ENCODE measurements at places on chromosomes 1 and 21.

DNA sequence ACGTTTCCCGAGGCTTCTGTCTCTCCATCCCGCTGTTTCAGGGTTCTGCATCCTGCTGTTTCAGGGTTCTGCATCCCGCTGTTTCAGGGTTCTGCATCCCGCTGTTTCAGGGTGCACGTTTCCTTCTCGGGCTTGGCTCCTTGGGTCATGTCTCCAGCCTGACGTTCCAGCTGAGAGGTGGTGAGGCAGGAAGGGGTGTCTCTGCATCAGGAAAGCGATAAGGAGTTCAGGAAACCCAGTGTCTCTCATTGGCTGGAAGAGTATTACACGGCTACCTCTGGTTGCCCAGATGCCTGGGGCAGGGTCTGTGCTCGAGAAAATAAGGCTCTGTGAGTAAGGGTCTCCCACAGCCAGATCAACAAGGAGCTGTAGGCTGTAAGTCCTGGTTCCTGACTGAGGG is 21.1 kb downstream of the ADARB1 start:
- DNase-seq = no peak

DNA sequence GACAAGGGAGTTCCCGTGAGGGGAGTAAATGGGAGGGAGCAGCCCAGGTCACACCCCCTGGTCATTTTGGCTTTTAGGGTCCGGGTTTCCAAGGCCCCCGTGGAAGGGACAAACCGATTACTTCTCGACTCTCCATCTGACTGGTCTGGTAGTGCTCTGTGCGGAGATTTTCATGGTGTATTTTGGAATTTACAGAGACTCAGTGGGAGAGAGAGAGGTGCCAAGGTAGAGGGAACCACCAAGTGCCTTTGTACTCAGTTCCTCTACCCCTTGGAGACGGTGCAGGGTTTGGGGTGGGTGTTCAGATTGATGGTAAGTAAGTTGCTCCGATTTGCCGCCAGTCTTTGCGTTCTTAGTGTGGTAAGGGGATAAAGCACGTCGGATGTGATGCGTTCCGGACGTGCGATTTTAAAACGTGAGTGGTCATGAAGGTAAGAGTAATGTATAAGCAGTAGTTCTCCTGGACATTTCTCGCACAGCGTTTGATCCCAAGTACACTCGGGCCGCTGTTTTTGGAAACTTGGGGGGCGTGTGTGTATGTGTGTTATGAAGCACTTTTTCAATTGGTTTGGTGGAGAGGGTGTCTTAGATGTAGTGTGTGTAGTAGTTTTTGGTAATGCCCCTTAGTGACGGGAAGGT is 682 bp downstream of the SUCO start:
- DNase-seq = peak; percentile 5

- DNase-seq = no peak
Measured at GRCh38 chr21:44324106-44324853, 14.9 kb downstream of the CFAP410 start.

DNA sequence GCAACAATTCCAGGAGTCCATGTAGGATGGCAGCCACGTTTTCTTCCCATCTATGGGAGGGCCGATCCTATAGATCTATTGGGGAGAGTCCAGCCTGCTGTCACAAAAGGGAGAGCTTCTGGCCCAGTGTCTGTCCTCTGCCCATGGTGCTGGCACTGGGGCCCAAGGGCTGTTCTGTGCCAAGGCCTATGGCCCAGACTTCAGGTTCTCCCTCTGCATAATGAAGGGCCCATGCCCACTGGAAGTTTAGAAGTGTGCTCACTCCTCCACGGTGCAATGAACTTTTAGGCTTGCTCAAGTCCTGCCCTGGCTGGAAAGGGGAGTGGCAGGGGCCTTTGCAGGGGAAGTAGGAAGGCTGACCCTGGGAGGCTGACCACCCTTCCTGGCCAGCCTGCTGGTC is 44.1 kb upstream of the ATP2B4 start:
- no peak for DNase-seq

DNA sequence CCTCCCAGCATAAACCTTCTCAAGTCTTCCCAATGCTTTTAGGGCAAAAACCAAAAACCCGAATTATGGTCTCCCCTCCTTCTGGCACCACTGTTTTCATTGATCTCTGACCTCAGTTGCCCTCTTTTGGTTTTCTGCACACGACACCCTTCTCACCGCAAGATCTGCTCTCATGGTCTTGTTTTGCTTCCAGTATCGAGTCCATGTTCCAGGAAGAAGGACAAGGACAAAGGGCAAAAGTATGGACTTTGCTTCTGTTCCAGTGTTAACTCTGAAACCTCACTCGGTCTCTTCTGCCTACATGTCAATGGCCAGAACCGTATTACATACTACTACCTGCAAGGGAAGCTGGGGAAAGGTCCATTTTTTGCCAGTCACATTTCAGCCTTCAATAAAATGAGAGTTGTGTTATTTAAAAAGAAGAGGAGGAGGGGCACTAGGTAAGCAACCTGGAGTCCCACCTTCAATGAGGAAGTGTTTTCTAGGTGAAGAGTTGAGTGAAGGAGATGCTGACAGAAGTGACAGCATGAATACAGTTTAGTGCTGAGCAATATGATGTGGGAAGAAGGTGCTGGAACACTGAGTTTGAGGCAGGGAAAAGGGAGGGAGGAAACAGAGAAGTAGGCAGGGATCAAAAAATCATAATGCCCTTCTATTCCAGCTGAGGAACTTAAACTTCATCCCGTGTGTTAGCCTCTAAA is 183.4 kb downstream of the FGGY start:
- DNase-seq = no peak

GRCh38 chr1:171468120-171468750 is 17.1 kb upstream of the PRRC2C start:
- no peak for DNase-seq

DNA sequence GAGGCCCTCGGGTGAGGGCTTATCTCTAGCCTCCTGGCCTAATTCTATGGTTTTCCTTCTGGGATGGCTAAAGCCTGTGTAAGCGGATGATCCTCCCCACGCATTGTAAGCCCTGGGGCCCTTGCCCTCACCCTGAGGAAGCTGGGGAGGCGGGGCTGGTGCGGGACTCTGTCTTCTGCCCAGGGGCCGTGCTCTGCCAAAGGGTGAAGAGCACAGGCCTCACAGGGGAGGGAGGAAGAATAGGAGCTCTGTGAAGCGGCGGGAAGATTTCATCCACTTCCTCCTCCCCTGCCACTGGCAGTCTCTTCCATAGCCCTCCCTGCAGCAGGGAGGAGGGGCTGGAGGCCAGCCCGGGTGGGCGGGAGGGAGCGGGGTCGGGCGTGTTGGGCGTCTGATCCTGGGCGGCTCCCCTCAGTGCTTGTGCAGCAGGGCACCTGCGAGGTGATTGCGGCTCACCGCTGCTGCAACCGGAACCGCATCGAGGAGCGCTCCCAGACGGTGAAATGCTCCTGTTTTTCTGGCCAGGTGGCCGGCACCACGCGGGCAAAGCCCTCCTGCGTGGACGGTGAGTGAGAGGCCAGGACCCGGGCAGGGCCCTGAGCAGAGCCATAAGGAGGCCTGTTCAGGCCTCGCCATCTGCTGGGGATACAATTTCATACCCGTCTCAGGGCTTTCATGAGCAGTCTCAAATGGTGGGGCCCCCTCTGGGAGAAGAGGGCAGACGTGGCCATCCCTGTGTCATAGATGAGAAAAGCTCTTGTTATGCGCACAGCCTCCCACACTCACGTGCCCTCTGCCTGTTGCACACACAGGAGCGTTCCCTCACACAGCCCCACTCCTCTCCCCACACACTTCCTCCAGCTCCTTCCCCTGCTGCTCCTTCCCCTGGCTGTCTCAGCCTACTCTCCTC is 7.7 kb upstream of the PPM1J start:
- no peak for DNase-seq

GRCh38 chr21:31658053-31658452 is 1.4 kb upstream of the SOD1 start:
- no peak for DNase-seq

DNA sequence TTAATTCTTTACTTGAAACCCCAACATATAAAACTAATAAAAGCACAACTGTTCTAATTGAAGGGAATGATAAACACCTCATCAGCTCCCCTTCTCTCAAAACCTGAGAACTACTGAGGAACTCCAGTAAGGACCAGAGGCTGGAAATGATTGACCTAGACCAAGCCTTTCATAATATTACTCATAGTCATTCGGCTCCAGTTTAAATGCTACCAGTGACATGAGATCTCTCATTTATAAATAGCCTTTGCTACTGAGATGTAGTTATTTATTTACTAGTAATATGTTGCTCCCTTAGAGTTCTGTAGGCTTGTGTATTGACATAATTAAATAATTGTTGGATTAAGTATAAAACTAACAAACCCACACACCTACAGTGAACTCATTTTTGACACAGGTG is 209.8 kb upstream of the PRMT6 start:
- DNase-seq = no peak

DNA sequence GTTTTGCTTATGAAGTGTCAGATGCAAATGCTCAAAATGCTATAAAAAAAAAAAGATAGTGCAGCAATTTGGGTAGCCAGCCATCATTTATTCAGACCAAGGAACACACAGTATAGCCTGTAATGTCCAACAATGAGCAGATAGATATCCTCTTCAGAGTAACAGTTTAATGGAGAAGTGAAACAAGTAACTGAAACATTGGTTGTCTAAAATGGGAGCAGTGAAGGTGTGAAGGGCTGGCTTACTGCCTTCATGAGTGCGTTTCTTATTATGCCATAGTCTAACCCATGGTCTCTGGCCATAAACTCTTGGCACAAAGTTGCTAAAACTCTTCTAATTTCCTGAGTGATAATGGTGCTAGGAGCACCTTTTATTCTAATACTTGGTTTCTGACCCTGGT is 11.4 kb downstream of the RGS5 start:
- DNase-seq = no peak

- DNase-seq = no peak
Measured at GRCh38 chr1:203367057-203367456, 16.1 kb upstream of the FMOD start.

DNA sequence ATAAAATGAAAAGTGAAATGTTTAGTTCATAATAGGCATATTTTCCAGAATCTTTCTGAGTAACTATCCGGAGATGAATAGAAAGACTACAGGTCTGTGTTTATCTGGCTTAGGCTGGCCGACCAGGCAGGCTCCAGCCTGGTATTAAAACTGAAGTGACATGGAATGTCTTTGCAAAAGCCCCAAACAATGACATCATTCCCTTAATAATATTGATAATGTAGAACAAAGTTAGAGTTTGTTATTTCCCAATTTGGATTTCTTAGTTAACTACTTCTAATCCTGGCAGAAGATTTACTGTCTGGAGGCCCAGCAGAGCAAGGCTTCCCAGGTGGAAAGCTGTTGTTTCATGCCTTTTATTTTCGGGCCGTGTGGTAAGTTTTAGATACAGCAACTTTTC is 207.7 kb downstream of the GREM2 start:
- DNase-seq = no peak

DNA sequence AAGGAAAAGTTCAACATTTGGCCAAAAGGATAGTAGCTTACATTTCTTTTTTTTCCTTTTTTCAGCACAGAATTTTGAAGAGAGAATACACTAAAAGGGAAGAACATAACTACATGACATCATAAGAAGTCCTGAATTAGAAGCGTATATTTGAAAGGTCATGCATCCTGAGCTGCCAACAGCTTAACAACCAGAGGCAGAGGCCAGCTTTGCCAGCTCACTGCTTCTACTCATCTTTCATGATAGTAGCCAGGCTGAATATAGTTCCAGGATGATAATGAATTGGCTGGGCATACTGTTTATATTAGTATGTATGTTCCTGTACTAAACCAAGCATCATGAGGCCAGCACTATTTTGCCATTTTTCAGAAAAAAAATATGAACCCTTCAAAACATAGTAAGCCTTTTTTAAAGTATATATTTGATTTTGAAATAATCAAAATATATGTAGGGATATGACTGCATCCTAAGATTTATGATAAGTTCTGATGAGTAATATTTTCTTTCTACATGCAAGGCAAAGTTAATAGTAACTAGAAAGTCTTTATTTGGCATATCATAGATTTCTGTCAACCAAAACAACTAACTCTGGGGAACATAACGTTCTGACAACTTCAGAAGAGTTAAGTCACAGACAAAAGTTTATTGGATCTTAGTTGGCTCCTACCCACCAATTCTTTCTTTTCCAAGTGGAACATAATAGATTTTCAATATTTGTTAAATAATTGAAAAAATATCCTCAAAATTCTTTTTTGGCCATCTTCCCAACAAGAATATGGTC is 123.2 kb downstream of the DPYD start:
- DNase-seq = no peak

- no peak for DNase-seq
Measured at GRCh38 chr1:1318131-1318652, 6.3 kb downstream of the INTS11 start.

- DNase-seq = no peak
Measured at GRCh38 chr1:199616947-199617346, 410.6 kb upstream of the NR5A2 start.

DNA sequence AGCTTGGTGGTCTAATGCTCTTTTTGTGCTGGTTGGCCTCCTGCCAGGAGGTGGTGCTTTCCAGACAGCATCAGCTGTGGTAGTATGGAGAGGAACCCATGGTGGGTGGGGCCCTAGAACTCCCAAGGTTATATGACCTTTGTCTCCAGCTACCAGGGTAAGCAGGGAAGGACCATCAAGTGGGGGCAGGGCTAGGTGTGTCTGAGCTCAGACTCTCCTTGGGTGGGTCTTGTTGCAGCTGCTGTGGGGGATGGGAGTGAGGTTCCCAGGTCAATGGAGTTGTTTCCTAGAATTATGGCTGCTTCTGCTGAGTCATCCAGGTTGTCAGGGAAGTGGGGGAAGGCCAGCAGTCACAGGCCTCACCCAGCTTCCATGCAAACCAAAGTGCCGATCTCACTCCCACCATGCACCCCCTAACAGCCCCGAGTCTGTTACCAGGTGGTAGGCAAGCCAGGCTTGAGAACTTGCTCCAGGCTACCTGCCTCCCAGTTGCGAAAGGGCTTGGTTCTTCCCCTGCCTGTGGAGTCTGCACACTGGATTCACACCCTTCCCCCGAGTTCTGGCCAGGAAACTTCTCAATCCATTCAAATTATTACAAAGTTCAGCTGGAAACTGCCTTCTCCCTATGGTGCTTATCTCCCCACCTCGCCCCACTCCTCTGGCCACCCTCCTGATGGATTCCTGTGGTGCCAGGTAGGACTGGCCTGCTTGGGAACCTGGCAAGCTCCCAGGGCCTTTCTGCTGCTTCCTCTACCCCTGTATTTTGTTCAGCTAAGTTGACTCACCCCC is 37.8 kb downstream of the DRAM2 start:
- DNase-seq = no peak

DNA sequence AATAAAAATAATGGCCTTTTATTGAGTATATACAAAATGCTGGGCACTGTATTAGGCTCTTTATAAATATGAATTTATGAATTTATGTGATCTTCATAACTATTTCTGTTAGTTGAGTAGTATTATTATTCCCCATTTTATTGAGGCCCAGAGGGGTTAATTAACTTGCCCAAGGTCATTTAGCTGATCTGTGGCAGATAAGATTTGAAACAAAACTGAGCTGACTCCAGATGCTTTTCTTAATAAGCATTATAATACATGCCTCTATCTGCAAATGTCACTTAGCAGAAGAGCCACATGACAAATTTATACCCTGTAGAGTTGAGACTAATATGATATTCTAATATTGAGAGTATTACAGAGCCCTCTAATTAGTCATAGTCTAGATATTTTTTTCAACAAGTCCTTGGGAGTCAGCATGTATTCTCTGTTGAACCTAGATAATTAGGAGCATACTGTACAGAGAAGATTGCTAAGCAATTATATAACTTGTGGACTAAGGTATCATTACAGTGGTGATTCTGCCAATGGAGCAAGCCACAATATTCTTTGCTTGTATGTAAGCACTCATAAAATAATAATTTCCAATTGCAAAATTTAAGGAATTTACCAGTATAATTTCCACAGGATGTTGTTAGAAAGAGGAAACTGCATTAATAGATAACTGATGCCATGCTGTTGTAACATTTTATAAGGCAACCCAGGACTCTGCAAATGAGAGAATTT is 112.0 kb downstream of the LRRC40 start:
- DNase-seq = no peak
